ENCODE measurements at places on chromosomes 12 and 14. TPM values are rescaled to one million over a fixed set of nuclear protein-coding genes. Genes with fewer than 3 reads are reported as not detected.

Gene CLEC4D
- not detected for total RNA-seq

Gene AKAP3
- total RNA-seq = 1.5 TPM

Gene TEAD4
- total RNA-seq = 0.25 TPM

Gene CLEC1A
- total RNA-seq = 0.98 TPM

Gene EIF2B2
- total RNA-seq = 30.2 TPM

Gene DDX23
- total RNA-seq = 53.1 TPM

Gene CYP27B1
- total RNA-seq = 0.25 TPM

Gene NFYB
- total RNA-seq = 31.0 TPM

Gene ALG10B
- total RNA-seq = 11.8 TPM

Gene GLI1
- total RNA-seq = 0.25 TPM

Gene PKP2
- 6.4 TPM for total RNA-seq

Gene LBHD2
- not detected for total RNA-seq

Gene CLEC2D
- 9.1 TPM for total RNA-seq

Gene BDKRB2
- total RNA-seq = 0.25 TPM

Gene NCKAP5L
- total RNA-seq = 9.3 TPM

Gene LALBA
- total RNA-seq = not detected

Gene SMAGP
- 1.2 TPM for total RNA-seq

Gene DLK1
- 0.25 TPM for total RNA-seq

Gene CDH24
- total RNA-seq = 12.0 TPM
